ENCODE measurements at places on chromosomes 4 and X.

GRCh38 chr4:139589336-139590018 lies 33.5 kb upstream of the SETD7 start:
- DNase-seq, result no peak

DNA sequence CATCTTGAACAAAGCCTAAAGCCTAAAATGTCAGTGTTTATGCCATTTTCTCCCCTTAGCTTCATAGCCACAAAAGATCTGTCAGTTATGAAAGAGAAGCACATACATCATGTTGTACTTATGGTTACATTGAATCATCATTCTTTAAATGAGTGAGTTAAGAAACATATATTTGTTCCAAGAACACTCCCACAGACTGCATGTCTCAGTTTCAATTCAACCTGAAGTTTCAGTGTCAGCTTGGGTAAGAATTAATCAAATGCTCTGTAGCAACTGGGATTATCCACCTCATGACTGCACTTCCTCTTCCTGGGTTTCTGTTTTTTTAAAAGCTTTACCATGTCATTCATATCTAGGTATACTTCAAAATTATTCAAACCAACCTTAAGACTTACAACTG lies 3.9 kb upstream of the TMPRSS11B start:
- DNase-seq, result no peak

DNA sequence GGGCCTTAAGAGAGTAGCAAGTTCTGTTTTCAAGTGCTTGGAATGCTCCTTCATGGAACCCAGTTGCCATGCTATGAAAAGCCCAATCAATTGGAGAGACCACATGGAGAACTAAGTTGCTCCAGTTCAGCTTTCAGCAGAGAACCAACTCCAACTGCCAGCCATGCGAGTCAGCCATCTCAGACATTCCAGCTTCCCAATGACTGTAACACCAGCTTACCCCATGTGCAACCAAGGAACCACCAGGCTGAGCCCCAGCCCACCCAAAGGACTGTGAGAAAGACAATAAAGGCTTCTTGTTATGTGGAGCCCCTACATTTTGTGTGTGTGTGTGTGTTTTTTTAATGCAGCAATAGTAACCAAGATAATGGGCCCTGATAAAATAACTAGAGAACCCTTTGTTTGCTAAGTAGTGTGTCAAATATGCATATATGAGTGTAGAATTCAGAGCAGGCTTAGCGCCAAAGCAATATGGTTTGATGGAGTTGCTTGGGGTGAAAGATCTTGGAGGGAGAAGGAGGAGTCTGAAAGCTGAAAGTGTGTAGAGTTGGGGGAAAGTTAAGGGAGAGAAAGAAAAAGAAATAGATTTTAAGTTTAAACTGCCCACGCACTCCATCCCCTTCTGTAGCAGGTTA lies 35.0 kb upstream of the CCKAR start:
- DNase-seq, result peak; percentile 19

DNA sequence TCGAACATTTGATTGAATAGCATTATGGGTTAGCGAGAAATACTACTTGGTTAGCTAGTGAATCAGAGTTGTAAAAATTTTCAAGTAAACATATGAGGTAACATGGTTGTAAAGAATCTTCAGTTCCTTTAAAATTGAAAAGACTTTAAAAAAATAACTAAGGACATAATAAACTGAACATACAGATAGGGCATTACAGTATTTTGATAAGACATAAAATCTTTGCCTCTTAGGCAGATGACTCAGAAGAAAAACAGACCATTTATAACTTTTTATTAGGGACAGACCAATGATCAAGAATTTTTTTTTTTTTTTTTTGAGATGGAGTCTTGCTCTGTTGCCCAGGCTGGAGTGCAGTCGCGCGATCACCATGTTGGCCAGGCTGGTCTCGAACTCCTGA lies 43.1 kb downstream of the PNMA5 start:
- no peak for DNase-seq

- DNase-seq, result no peak
Observed at GRCh38 chr4:173666-174314, 49.5 kb downstream of the ZNF718 start.

Data from fibroblast of gingiva (primary cell).